ENCODE measurements at places on chromosomes 6 and 20. TPM values are rescaled to one million over a fixed set of nuclear protein-coding genes. Genes with fewer than 3 reads are reported as not detected.

Gene KIAA1755
- 5.0 TPM for polyA plus RNA-seq

DNA sequence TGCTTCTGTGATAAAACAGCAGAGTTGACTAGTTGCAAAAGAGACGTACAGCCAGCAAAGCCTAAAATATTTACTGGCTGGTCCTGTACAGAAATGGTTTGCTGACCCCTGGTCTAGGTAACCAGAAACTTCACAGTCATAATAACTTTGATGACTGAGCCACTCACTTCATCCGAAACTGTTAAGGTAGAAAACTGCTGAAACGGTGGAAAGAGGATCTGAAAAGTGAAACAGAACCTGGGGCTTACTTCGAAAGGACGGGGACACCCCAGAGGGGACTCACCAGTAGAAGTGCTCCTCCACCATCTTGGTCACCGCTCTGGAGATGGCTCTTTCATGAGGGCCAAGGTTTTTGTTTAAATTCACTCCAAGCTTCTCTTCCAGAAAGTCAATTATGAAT is 16.4 kb downstream of the FAXC start:
- no peak for DNase-seq

GRCh38 chr6:22152841-22153240 is 144.0 kb downstream of the PRL start:
- DNase-seq = peak; percentile 51

DNA sequence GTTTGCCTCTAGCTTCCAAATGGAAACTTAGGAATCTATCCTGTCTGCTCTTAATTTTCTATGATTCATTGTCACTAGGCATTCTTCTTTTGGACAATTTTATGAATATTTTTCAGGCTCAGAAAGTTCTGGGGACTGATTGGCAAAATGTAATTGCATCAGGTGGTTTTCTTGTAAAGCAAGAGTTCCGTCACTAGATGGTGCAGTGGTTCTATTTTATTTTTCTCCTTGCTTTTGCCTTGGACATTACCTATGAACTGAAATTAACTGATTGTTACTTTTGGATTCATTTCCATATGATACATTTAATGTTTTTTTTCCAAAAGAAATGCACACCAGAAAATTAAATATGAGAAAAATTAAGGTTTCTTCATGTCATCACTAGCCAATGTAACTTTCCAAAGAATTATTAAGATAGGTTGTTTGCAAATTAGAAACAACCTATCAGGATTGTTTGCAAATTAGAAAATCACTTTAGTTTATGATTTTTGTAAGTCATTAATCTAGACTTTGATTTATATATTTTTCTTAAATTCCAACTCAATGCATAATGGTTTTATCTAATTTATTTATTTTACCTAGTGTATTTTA is 48.0 kb downstream of the TMEM170B start:
- DNase-seq = peak; percentile 64

Gene IL17F
- polyA plus RNA-seq = not detected

DNA sequence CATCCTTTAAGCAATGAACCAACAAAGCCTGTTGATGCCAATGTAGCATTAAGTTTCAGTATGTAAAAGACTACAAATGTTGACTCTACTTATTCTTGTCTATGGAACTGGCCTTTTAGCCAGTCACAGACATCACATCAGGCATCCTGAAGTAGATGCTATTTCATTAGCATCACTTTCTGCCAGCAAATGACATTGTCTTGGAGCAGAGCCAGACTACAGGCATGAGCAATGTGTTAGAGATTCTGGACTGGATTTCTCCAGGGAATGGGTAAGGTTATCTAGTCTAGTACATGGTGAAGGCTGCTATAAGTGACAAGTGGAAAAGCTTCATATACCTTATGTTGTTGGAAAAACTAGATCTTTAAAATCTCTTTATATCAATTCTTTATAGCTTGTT is 142.9 kb downstream of the ADGRB3 start:
- peak; percentile 41 for DNase-seq

GRCh38 chr20:48242623-48243022 is 457.3 kb upstream of the SULF2 start:
- no peak for DNase-seq

Gene QKI
- 232 TPM for polyA plus RNA-seq

DNA sequence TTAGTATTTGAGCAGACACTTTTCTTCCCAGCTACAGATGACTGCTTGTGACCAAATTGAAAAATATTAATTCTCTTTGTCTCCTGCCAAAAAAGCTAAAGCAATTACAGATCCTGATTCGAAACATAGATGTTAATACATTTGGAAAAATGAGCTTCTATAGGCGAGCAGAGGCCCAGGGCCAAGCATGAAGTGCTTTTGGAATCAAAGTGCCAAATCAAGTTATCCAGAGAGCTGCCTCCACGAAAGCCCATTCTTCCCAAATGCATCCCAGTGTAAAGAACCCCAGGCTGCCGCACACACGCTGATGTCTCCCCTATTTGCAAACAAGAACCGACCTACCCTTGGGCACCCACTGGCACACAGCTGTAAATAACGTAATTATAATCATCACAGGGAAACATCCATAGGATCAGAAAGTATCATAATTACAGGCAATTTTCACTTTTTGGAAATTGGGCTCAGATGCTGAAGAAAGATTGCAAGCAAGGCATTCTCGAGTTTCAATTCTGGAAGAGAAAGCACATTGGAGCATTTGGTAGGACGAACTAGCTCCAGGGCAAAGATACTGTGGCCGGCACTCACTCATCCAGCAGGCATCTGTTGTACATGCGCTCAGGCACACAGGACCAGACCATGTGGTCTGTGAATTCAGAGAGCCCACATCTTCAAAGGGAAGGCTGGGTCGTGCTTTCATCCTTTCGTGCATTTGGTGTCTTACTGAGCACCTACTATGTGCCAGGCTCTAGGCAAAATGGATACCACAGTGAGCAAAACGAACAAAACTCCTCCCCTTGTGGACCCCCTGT is 45.9 kb downstream of the BMP7 start:
- DNase-seq = peak; percentile 94

Gene MAS1
- 0.49 TPM for polyA plus RNA-seq

Gene DLL1
- polyA plus RNA-seq = 13.9 TPM

DNA sequence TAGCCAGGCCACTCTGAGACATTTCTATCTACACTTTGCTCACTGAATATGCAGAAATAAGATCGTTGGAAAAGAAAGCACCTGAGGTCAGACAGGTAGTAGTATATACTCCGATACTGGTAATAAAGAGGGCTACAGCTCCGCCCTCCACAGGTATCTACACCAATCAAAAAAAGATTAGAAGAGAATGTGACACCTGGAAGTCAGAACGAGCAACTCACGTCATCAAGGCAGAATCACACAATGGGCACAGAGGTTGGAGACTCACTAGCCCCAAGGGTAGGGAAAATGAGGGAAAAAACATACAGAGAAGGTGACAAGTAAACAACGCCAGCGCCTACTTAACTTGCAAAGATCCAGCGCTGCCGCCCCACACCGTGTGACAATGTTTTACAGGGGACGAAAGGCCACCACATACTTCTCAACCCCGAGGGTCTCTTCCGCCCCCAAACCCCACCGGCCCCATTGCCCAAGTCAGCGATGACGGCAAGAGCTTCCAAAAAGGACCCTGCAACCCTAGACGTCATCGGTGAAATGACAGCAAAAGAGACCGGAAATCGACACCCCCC is 653 bp downstream of the LMBRD1 start:
- DNase-seq = peak; percentile 66

DNA sequence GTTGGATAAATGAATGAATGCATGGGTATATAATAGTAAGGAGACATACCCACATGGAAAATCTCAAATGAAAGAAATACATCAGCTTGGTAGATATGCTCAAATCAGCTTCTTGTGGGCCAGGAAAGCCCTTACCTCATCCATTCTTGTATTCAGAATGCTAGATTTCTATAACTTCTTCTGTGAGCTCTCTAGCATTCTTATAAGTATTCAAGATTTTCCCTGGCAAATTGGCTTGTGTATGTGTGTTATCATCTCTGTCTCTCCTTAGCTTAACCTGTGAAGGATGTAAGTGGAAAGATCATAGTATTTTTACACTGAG is 100.8 kb downstream of the OR2B2 start:
- DNase-seq = no peak

Gene TRIM38
- 4.8 TPM for polyA plus RNA-seq

GRCh38 chr6:43127877-43128276 is 43.2 kb upstream of the SRF start:
- peak; percentile 77 for DNase-seq

Gene GOPC
- polyA plus RNA-seq = 44.0 TPM

- DNase-seq = no peak
Observed at GRCh38 chr6:73231986-73232391, 6.7 kb upstream of the KHDC1L start.

DNA sequence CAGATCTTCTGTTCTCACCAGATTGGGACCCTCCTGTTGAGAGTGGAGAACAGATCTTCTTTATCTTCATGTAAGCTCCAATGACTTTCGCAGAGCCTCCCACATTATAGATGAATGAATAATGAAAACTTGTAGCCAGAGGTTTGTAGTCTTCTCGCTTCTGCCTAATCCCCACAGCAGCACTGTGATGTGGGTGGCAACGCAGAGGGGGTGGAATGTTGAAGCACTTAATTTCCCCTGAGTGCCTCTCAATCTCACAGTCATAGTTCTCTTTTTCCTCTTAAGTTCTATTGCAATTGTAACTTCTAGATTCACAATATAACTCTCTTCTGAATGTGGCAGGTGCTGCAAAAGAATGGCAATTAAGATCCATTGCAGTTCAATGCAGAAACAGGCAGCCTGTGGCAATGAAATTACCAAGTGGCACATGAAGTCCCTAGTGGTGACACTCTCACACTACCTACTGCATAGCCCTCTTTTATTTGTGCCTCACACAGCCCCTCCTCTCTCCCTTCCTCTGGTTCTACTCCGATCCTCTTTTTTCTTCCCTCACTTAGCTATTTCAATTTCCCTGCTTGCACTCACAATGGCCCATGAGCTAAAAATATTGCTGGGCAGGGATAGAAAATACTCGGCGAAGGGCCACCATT is 281.9 kb downstream of the UBE3D start:
- DNase-seq = no peak

- DNase-seq = no peak
Observed at GRCh38 chr6:123902738-123903313, 99.2 kb downstream of the NKAIN2 start.

- peak; percentile 53 for DNase-seq
Observed at GRCh38 chr20:32285621-32286371, 8.3 kb downstream of the KIF3B start.

GRCh38 chr6:25946631-25947030 is 16.0 kb upstream of the TRIM38 start:
- no peak for DNase-seq

Gene PKIB
- 1.6 TPM for polyA plus RNA-seq

GRCh38 chr20:38406476-38406875 is 28.7 kb downstream of the SNHG17 start:
- no peak for DNase-seq

GRCh38 chr6:31180500-31180899 is 10.0 kb upstream of the POU5F1 start:
- DNase-seq = peak; percentile 83

- DNase-seq = no peak
Observed at GRCh38 chr6:19037607-19038006, 650.5 kb downstream of the RNF144B start.

GRCh38 chr20:48541581-48542071 is 286.2 kb downstream of the PREX1 start:
- DNase-seq = no peak

- DNase-seq = no peak
Observed at GRCh38 chr6:82785206-82785605, 280.4 kb downstream of the UBE3D start.

Gene LY6G6C
- 0.19 TPM for polyA plus RNA-seq

- DNase-seq = no peak
Observed at GRCh38 chr6:169145496-169145895, 108.2 kb downstream of the THBS2 start.

Gene GPR63
- 3.7 TPM for polyA plus RNA-seq

Gene SALL4
- 0.15 TPM for polyA plus RNA-seq

Gene CLVS2
- 0.63 TPM for polyA plus RNA-seq

Gene GTSF1L
- polyA plus RNA-seq = not detected

- DNase-seq = peak; percentile 88
Observed at GRCh38 chr6:14066782-14067406, 50.7 kb upstream of the CD83 start.

GRCh38 chr20:2917266-2917665 is 44.0 kb downstream of the PTPRA start:
- DNase-seq = no peak

- DNase-seq = peak; percentile 2
Observed at GRCh38 chr6:28446818-28447511, 3.7 kb upstream of the ZSCAN23 start.

Gene SEMG1
- not detected for polyA plus RNA-seq

All from muscle of leg (tissue), 16 donors.